ENCODE measurements at places on chromosomes 11 and 22.

DNA sequence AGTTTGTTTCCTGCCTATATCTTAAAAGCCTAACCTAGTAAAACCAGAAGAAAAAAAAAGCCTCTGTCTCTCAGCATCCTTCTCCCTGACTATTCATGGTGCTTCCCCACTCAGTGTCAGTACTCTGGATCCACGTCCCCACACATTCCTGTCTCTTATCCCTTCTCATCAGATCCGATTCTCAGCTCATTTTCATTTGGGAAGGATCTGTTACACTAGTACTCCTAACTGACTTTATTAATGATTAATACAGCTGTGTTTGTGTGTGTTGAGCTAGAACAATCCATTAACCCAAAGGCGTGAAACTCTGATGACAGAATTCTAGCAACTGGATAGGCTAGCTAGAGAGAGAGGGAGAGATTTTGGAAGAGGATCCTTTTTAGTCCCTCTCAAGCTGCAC lies 1.5 kb downstream of the PRRG4 start:
- DNase-seq = no peak

- no peak for DNase-seq
These were observed 5.4 kb downstream of the NADSYN1 start for GRCh38 chr11:71458146-71459070.

DNA sequence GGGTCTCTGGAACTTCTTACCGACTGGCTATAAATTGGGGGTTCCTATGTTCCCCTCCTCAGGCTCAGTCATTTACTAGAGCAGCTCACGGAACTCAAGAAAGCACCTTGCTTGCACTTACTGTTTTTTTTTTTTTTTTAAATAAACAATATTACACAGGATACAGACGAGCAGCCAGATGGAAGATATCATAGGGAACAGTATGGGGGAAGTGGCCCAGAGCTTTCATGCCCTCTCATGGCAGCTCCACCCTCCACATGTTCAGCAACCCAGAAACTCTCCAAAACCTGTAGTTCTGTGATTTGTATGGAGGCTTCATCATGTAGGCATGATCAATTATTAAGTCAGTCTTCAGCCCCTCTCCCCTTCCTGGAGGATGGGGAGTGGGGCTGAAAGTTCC lies 7.5 kb downstream of the UVRAG start:
- no peak for DNase-seq

DNA sequence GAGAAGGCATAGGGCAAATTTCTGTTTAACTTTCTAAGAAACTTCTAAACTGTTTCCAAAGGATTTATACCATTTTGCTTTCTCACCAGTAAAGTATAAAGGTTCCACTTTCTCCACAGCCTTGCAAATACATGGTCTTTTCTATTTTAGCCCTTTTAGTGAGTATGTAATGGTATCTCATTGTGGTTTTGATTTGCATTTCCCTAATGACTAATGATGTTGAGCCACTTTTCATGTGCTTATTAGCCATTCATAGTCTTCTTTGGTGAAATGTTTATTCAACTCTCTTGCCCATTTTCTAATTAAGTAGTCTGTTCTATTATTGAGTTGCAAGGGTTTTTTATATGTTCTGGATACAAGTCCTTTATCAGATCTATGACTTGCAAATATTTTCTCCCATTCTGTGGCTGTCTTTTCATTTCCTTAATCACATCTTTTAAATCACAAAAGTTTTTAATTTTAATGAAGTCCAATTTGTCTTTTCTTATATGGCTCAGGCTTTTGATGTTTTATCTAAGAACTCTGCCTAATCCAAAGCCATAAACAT lies 83.8 kb upstream of the KCNQ1OT1 start:
- no peak for DNase-seq

- no peak for DNase-seq
These were observed 44.6 kb upstream of the SPON1 start for GRCh38 chr11:13917904-13918303.

DNA sequence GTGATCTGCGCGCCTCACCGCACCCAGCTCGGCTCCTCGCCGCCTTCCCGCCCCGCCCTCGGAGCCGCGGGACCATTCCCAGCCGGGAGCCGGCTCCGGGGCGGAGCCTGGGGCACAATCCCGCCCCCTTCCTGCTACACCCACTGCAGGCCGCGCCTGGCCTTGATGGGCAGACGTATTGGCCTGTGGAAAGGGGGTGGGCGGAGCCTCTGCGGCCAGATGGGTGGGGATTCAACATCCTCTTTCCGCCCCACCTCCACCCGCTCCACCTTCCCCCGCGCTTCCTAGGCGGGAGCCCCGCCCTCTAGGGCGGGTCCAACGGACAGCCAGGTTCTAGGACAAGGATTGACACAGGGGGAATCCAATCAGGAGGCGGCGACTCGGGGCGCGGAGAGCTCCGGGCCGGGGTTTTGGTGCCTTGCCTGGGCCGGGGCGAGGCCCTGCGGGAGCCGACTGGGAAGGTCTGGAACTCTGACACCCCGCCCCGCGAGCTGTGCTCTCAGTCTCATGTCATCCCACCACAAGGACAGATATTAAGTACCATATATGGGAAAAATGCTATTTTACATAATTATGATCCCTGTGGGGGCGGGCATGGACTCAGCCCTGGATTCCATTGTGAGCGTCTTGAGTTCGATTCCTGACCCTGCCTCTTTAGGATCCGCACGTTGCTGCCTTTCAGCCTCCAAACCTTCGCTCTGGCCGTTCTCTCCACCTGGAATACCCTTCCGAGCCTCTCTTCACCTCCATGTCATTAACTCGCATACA lies at the start of gene MYH9:
MYH9 (minus strand) TSS at position 9 of the 768 bp plus-strand sequence. CDS start 38,731 bp downstream, outside the sequence.
- peak; percentile 96 for DNase-seq

DNA sequence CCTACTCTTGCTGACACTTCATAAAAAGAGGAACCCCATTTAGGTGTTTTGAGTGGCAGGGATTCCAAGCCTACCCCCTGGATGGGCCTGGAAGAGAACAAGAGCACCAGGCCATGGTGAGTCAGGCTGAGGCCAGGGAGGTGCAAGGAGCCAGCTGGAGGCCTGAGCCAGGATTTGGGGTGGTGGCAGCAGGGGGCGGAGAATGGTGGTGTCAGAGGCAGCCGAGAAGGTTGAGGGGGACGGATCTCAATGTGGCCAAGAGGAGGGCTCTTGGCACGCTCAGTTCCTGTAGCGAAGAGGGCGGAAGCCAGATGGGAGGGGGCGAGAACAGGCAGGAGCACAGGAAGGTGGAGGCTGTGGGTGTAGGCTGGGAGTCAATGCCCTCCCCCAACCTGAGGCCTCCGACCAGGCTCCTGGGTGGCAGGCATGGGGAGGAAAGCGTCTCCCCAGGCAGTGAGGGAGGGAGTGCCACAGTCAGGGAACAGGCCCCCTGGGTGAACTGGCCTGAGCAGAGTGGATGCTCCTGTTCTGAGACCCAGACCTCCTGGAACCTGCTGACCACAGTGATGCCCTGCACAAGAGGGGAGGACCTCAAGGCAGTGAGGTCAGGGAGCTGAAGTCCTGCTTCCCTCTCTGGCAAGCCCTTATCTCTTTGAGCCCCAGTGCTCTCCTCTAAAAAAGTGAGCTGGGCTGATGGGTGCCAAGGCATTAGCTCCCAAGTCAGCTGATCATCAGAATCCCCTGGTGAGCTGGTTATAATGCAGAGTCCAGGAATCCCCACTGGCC lies 13.9 kb downstream of the RTN4RL2 start:
- DNase-seq = no peak

- no peak for DNase-seq
These were observed 9.7 kb downstream of the PITPNM1 start for GRCh38 chr11:67495234-67496005.

DNA sequence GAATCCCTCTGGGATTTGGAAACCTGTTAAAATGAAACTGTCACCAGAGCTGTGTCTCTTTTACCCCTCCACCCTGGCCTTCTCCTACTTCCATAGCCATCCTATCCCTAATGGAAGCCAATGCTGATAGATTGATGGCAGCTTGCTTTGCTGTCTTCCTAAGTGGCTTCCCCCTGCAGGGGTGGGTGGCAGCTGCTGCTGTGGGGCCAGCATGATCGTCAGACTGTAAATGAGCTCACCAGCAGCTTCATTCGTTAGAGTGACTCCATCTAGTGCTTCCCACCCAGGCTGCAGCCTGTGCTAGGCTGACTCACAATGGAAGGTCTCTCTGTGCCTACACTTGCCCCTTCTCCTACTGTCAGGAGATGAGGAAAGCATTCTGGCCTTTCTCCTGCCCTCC lies 311.0 kb downstream of the BUD13 start:
- no peak for DNase-seq

DNA sequence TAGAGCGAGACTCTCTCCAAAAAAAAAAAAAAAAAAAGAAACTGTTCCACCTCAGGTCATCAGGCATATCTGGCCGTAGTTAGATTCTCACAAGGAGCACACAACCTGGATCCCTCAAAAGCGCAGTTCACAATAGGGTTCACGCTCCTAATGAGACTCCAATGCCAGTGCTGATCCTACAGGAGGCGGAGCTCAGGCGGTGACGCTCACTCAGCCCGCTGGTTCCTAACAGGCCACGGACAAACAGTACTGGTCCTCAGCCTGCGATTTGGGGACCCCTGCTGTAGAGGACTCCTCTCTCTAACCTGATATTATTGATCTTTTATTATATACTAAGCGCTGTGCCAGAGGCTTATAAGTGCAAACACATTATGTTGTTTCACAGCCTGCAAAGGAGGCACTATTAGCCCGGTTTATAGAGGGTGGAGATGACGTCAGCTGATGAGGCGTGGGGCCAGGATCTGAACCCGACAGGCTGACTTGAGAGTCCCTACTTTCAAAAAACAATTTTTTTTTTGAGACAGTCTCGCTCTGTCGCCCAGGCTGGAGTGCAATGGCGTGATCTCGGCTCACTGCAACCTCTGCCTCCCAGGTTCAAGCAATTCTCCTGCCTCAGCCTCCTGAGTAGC lies 4.9 kb upstream of the MAFF start:
- DNase-seq = no peak

DNA sequence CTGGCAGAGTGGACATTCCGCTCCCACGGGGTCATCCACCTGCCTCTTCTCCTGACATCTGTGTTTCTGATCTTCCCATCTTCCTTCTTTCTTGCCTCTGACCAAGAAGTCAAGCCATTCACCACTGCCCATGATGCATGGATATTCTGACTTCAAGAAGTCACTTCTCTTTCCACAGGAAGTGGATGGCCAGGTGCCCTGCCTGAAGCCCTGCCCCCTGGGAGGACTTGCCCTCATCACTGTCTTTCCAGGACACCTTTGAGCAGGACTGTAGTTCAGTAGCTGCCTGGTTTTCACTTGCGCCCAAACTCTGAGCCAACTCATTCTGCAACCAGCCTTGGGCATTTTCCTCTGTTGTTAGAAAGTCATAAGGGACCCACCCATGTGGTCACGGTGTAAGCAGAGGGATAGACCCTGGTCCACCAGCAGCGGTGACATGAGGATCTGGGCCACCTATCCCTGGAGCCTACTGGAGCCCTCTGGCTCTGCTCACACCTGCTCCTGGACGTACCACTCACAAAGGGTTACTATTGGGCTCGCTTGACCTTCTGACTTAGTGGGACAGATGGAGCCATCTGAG lies 6.9 kb downstream of the CYTH4 start:
- DNase-seq = no peak

DNA sequence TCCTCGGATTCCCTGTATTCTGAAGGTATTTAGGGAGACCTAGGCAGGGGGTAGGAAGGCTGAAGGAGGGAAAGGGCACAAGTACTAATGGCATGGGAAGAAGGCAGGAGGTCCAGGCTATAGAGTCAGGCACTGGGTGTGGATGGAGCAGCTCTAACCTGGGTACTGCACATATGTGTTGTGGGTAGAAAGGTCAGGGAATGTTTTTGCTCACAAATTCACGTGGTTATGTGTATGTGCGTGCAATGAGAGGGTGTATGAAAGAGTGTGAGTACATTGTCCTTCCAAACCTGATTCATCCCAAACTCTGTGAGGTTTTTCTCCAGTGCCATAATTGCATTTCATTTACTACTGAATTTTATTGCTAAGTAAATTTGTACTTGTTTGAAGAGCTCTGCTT lies 23.2 kb downstream of the DNHD1 start:
- no peak for DNase-seq

GRCh38 chr11:35007277-35007676 lies 90.9 kb downstream of the PDHX start:
- DNase-seq = no peak

DNA sequence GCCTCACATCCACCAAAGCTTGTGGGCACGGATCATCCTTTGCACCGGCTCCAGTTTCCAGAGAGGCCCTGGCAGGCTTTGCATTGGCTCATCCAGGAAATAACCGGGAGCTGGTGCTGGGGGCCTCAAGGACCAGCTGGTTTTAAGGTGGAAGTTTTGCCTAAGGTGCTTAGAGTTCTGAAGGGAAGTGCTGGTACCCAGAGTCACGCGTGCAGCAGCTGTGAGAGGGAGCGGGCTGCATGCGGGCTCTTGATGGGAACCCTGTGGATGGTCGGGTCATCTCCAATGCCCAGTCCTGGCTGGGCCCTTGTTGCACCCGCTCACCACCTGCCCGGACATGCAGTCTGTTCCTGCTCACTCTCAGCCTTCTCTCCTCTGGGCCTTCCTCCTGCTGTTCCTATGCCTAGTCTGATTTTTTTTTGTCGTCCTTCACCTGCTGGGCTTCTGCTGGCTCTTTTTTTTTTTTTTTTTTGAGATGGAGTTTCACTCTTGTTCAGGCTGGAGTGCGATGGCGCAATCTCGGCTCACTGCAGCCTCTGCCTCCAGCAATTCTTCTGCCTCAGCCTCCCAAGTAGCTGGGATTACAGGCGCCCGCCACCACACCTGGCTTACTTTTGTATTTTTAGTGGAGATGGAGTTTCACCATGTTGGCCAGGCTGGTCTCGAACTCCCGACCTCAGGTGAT lies 24.0 kb upstream of the PRR5 start:
- no peak for DNase-seq

DNA sequence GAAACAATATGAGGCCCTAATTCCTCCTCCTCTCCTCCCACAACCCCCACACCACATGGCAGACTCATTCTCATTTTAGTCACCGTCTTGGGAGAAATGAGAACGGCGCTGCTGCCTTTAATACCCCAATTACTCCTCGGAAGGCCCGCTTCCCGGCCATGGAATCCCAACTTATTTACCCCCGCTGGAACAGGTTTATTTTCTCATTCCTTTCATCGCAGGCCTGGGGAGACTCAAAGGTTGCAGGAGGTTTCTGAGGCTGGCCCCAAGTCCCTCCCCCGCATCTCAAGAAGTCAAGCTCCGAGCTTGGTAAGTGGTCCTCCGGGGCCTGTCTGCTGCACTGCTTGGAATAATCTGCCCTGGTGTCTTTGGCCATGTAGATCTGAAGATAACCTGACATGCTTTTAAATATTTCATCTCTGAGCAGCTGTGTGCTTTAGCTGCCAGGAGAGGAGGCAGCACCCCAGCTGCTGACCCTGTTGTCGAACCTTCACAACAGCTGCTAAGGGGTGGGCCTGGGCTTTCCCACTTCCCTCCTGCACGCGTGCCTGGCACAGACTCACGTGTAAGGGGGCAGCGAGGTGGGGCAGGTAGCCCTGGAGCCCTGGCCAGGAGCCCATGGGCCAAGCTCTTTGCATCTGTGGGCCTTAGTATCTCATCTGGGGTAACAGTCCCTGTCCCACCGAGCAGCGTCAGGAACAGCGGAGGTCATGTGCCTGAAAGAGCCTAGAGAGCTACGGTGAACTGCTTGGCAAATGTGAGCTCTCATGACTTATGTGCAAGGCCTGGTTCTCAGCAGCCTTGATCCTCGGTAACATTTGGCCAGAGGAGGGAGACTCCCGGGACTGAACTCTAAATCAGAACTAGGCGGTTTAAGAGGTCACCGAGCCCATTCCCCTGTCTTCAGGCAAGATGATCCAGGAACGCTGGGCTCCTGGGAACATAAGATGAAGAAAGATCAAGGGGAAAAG lies 164.6 kb downstream of the ST3GAL4 start:
- no peak for DNase-seq

Measured in NCI-H1105 treated with DMSO at 0.1 percent for 48 hours (cell line).